Retina (tissue), 1 donor: ENCODE measurements at places on chromosomes 11 and 22.

DNA sequence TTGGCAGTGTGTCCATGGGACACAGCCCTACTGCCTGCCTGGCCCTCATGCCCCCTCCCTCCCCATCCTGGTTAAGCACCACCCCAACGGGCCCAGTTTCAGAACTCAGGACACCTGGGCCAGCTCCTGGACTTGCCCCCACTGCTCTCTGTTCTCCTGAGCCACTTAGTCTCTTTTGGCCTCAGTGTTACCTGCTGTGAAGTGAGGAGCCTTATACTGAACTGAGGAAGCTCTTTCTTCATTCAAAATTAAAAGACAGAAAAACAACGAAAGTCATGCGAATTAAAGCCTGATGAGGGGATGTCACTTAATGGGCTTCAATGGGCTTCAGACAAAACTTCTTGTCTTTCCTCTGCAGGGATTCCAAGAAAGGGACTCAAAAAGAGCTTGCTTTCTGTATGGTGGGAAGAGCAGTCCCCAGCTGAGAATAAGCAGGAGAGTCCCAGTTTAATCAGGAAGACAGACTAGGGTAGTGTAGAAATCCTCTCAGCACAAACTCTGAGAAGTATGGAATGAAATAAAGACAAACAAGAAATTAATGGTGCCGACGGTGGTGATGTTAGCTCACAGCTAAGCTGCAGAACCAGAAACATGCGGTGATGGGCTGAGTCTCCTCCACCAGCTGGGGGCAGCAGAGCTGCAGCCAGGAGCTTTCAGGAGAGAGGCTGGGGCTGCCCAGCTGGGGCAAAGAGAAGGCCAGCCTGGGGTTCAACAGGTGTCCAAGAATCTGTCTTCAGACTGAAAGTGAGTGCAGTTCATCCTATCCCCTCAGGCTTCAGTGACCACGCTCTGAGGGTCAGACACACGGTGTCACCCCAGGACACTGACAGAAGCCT is 101.0 kb downstream of the GGTLC2 start:
- DNase-seq = peak; percentile 55

DNA sequence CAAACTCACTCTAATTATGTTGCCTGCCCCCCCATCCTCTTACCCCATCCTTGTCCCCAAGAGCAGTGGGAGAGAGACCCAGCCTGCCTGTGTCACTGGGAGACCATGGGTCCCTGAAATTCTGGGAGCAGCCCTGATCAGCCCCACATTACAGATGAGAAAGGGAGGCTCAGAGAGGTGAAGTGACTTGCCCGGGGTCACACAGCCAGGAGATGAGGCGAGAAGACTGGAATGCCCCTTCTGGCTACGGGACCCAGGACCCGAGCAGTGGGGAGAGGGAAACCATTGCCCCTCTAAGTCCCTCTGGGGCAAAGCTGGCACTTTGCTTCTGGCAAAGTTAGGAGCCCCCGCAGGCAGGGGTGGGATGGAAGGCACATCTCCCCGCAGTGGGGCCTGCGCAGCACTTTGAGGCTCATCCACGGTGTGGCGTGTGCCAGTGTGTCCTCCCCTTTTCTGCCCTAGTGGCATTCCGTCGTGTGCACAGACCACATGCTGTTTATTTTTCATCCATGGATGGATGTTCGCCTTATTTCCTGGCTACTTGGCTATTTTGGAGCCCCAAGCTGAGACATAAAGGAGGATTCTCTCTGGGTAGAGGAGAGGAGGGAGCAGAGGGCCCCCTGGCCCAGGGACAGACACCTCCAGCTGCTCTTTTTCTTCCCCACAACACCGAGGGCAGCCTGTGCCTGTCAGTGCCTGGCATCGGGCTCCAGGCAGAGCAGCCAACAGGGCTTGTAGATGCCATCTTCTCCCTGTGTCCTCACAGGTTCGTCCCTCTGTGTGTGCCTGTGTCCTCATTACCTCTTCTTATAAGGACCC is 3.7 kb upstream of the FGF3 start:
- no peak for DNase-seq

- no peak for DNase-seq
Observed at GRCh38 chr22:47901911-47902310, 1139.5 kb downstream of the TBC1D22A start.

GRCh38 chr22:43901976-43902643 is 10.3 kb upstream of the PNPLA5 start:
- no peak for DNase-seq

DNA sequence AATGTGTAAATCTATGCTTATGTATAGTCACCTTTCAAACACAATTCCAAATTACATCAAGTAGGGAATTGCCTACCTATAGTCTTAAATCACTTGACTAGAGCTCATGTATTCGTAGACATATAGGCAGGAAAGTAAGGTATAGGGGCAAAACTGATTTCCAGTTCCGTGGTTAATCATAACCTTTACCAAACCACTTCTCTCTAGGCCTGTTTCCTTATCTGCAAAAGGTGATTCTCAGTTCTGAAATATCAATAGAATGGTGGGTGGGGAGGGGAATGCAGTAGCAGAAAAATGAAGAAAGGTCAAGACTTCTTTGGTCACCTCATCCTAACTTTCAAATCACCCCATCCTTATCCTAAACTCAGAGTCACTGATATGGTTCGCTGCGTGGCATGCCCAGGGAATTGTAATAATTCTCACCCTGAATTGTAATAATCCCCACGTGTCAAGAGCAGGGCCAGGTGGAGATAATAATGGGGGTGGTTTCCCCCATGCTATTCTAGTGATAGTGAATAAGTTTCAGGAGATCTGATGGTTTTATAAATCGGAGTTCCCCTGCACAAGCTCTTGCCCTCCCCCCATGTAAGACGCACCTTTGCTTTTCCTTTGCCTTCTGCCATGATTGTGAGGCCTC is 1.9 kb upstream of the ANO5 start:
- DNase-seq = no peak

- no peak for DNase-seq
Observed at GRCh38 chr11:33027233-33027632, 11.6 kb downstream of the DEPDC7 start.

- DNase-seq = no peak
Observed at GRCh38 chr11:67662835-67663531, 11.4 kb downstream of the ALDH3B2 start.

GRCh38 chr11:88117281-88117858 is 57.9 kb downstream of the RAB38 start:
- no peak for DNase-seq

DNA sequence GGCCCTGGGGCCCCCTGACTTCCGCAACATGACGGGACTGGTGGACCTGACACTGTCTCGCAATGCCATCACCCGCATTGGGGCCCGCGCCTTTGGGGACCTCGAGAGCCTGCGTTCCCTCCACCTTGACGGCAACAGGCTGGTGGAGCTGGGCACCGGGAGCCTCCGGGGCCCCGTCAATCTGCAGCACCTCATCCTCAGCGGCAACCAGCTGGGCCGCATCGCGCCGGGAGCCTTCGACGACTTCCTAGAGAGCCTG is 992 bp downstream of the LRFN4 start:
- no peak for DNase-seq

DNA sequence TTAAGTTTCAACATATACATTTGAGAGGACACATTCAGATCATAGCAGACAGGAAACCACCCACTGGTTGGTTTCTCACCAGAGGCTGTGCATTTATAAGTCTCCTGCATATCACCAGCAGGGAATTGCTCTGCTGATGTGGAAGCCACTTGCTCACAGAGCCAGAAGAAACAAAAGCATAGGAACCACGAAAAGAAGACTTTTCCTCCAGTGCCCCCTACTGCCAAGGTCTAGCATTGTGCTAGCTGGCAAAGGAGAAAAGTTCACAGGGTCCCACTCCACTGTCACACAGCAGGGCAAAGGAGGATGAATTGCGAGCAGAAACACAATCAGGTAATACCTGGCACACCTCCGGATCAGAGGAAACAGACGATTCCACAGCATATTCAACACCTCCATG is 28.9 kb upstream of the ISX start:
- DNase-seq = peak; percentile 23

DNA sequence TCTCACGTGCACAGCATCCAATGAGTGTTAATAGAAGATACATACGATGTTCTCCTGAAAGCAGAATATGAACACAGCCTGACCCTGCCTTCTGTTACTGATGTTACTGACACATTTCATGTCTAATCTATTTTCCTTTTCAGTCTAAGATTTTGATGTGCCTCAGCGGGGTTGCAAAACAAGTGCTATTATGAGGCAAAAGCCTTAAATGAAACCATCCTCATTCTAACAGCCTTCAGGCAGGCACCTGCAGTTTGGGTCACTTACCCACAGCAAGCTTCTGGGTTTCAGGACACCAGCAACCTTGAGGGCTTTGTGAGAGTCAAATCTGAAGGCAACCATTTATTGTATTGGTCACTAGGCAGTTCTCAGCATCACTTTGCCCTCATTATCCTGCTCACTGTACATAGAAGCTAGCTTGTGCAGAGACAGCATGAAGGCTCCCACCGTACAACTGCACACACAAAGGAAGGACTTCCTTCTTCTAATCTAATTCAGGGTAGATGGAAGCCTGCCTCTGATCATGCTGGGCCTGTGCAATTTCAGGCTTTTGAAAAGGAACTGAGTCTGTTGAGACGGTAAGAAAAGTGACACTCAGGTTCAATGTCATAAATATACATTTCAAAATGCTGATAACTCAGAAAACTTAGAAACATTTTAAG is 183.2 kb upstream of the PITPNB start:
- no peak for DNase-seq

GRCh38 chr11:123103326-123103980 is 41.5 kb upstream of the HSPA8 start:
- peak; percentile 65 for DNase-seq

DNA sequence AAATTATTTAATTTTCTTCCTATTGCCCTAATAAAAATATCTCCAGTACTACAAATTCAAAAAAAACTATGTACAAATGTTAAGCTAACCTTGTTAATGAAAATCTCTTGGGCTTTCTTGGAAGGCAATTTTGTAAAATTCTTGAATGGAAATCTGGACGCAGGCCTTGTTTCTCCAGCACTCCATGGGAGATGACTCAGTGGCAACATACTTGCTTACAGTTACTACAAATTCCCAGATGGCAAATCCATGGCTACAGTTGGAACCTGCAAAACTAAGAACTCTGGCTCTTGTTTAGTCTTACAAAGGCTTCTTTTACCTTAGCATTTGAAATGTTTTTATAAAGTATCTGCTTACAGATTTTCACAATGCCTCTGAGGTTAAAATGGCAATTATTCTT is 725.2 kb downstream of the DLG2 start:
- no peak for DNase-seq

DNA sequence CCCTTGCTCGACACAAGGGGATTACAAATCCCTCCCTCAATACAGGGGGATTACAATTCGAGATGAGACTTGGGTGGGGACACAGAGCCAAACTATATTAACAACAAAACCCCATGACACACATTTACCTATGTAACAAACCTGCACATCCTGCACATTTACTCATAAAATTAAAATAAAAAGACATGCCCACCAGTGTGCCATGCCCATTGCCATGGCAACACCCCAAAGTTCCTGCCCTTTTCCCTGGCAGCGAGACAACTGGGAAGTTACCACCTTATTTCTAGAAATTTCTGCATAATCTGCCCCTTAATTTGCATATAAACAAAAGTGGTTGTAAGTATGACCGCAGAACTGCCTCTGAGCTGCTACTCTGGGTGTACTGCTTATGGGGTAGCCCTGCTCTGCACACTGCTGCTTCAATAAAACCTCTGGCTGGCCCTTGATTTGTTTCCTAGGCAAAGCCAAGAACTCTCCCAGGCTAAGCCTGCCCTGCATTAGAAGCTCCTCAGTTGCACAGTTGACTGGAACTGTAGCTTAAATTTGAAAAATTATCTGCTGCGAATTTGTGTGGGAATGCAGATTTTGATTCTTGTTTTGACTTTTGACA is 8.6 kb upstream of the INCENP start:
- DNase-seq = no peak

GRCh38 chr11:68213135-68213515 is at the start of gene KMT5B:
TSS of gene KMT5B (minus strand) at chr11:68213296. CDS start at chr11:68190076, 23,220 bp downstream.
- DNase-seq = peak; percentile 74

DNA sequence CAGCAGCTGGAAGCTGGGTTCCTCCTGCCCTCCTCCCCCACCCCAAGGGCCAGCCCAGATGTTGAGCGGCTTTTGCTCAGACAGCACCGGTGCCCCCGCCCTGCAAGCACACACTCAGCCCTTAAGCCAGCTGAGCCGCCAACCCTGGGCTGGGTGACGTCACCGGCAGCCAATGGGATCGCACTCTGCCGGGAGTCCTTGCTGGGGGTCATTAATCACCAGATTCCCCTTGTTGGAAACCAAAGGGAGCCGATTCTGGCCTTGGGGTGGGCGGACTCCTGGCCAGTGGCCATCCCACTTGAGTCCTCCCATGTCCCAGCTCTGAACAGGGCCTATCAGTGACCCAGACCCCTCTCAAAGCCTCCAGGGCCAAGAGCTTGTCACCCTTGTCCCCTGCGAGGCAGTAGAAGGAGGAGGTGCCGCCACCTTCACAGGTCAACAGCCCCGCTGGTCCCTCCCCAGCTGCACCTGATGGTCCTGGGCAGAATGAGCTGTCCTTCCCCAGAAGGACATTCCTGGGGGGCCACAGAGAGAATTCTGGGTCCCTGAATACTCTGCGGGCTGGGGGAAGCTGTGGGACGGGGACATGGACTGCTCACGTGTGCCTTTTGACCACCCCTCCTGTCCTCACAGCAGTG is 7.4 kb downstream of the DUSP8 start:
- DNase-seq = peak; percentile 64

DNA sequence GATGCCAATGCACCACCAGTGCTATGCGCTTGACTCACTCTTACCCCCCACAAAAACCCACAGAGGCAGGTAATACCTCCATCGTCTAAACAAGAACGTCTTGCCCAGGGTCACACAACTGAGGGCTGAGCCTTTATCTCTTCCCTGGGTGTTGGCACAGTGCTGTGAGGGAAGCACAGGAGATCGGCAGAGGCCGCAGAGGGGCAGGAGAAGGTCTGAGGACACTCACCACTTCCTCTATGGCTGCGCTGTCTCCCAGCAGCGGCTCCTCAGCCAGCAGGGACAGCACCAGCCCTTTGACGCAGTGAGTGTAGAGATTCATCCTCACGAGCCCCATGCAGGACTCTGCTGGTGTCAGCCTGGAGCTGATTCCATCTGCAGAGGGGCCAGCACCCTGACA is 19.9 kb downstream of the HPS4 start:
- DNase-seq = peak; percentile 30
